ENCODE measurements at places on chromosomes 1 and 21.
A peak's percentile ranks its signal among the peaks of the same experiment; 100 is the strongest.

DNA sequence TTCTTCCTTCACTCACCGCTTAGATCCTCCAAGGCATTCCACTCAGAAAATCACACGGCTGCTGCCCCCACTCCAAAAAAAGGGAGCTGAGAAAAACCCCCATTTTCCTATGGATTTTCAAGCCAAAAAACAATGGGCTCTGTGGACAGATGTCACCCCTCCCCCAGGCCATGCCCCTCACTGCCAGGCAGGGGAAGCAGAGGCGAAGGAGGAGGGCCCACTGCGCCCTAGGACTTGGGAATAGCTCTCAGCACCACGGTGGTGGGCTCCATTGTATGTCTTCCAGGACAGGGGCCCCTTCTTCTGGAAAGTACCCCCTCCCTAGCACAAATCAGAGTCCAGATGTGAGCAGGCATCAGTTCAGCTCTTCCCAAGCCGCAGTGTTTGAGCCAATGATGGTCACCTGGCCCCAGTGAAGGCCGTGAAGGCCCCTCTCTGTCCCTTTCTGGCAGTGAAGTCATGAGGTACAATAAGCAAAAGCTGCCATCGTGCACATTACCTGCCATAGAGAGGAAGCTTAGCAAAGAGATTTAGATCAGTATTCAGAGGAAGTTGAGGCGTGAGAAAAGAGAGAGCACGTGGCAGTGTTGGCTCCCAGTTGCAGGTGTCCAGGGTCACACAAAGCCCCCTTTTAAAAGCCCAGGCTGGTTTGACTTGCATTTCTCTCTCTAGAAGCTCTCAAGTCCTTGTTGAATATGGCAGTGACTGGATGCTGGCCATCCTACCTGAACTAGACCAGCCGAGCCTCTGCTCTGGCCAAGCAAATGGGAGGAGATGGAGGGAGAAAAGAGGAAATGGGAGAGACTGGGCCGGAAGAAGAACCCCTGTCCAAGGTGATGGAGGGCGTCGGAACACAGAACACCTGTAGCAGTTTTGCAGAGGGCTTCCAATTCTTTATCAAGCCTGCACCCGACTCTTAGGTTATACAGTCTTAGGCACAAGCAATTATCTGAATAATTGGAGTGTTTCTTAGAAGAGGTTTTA lies 149.0 kb downstream of the TOMM20 start:
- no peak for DNase-seq

GRCh38 chr1:53145942-53146708 lies 3.7 kb upstream of the SLC1A7 start:
- no peak for DNase-seq

DNA sequence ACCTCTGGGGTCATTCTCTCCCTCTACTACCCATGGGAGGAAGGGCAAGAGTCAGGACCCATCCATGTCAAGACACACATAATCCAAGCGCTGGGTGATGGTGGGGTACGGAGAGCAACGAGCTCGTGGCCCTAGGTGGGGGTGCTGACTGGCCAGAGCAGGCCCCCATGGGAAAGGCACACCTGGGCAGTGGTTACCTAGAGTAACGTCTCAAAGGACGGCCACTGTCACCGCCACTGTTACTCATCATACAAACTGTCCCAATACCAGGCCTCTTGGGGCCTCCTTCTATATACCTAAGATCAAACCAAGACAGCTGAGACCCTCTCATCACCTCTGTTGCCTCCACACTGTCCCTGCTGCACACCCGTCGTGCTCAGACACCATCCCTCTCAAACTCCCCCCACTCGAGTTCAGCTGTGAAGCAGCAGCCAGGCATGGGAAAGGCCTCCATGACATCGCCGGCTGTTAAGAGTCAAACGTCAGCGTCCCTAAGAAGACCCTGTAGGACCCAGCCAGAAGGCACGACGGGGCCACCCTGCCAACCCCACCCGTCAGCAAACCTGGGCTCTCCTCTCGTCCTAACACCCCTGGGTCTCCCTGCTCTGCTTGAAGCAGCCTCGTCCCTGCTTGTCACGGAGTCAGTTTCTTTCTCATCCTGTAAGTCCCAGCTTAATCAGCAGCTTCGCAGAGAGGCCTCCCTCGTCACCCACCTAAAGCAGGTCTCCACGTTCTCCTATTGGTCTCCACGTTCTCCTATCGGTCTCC lies 15.3 kb downstream of the NPHP4 start:
- no peak for DNase-seq

DNA sequence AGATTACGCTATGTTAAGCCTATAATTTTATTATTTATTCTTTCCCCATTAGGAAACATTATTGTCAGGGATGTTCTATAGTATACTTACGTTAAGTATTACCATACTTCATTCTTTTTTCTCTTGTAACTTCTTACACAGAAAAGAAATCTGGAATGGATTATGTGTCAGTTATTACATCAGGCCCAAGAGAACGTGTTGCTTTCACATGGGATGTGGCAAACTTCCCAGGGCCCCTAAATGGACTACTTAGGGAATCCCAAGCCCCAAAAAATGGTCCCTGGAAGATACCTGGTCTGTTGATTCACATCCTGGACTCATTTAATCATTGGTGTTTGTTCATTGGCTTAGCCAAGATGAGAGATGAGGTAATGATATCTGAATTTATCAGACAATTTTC lies 249.8 kb downstream of the NRIP1 start:
- no peak for DNase-seq

GRCh38 chr1:103525114-103525606 lies 339 bp upstream of the RNPC3 start:
- no peak for DNase-seq

GRCh38 chr1:93614541-93614940 lies 67.1 kb downstream of the BCAR3 start:
- DNase-seq: no peak

DNA sequence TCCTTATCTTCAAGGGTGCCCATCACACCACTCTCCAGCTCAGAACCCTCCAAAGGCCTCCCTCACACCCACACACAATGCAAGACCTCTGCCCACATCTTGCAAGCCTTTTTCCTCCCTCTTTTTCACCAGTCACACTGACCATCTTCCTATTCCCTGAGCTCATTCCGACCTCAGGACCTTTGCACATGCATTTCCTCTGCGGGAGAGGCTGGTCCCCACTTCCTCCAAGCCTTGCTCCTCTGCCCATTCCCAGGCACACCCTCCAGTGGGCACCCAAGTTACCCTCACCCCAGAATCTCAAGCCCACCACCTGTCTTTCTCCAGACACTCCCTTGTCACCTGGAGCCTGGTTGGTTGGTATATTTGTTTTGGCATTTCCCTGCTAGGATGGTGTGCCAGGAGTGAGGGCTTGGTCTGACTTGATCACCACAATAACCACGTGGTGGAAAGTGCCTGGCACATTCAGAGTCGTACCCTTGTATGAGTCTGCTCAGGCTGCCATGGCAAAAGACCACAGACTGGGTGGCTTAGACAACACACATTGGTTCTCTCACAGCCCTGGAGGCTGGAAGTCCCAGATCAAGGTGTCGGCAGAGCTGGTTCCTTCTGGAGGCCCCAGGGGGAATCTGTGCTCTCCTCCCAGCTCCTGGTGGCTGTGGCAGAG lies 13.2 kb downstream of the MX2 start:
- DNase-seq: no peak

- no peak for DNase-seq
Measured at GRCh38 chr21:43645136-43645891, 14.0 kb downstream of the HSF2BP start.

DNA sequence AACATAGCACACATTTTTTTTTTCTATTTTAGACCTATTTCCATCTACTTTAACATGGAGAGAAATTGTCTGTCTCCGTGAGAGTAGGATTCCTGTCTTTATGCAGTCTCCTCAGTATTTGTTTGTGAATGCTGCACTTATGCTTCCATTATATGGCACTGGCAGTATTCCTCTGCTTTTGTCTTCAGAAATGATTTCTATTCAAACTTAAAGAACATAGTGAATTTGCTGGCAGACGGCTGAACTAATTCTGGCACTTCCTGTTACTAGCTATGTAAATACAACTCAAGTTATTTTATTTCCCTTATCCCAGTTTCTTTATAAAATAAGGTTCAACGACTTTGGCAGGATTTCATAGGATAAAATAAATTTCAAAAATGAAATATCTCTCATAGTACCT lies 45.3 kb downstream of the KCTD3 start:
- DNase-seq: no peak

DNA sequence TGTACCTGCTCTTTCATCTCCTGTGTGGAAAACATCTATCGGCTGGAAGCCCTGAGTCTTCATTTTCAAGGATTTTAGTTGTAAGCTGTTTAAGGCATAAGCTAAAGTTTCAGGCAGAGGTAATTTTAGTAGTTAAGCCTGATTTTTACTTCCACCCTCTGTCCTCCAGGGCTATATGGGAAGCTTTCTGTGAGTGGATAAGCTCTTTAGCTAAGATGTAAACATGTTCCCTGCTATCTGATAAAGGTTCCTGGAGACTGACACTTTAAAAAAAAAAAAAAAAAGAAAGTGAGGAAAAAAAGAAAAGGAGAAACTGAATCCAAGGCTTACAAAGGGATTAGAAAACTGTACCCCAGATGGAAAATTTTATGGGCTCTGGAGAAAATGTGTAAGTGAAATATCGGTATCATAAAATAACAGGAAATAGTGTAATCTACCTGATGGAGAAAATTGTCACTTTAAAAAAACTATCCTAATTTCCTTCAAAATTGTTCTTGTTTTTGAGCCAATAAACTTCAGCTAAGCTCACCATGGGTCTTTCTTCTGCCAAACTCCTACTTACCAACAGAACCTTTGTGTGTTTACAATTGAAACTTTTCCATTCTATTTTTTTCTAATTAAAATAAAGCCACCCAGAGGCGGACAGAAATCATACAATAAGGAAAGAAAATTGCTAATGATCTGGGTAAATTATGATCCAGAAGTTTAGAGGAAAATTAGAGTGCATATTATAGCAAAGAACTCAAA lies 180.5 kb downstream of the TGFB2 start:
- DNase-seq: no peak

- peak; percentile 55 for DNase-seq
Measured at GRCh38 chr1:9717193-9718005, 65.9 kb downstream of the PIK3CD start.

DNA sequence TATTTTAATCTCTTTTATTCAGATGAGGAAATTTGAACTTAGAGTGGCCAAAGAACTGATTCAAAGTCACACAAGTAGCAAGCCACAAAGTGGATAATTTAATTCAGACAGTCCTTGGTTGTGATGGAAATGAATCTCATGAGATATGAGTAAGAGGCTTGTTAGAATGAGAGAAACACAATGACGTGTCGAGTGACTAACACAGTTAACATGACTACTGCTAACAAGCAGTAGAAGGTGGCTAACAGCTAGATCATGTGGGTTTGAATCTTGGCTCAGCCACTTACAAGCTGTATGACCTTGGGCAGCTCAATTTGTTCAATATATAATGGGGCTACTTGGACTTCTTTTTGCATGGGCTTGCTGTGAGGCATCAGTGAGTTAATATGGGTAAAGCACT lies 104.5 kb upstream of the LMO4 start:
- DNase-seq: no peak

DNA sequence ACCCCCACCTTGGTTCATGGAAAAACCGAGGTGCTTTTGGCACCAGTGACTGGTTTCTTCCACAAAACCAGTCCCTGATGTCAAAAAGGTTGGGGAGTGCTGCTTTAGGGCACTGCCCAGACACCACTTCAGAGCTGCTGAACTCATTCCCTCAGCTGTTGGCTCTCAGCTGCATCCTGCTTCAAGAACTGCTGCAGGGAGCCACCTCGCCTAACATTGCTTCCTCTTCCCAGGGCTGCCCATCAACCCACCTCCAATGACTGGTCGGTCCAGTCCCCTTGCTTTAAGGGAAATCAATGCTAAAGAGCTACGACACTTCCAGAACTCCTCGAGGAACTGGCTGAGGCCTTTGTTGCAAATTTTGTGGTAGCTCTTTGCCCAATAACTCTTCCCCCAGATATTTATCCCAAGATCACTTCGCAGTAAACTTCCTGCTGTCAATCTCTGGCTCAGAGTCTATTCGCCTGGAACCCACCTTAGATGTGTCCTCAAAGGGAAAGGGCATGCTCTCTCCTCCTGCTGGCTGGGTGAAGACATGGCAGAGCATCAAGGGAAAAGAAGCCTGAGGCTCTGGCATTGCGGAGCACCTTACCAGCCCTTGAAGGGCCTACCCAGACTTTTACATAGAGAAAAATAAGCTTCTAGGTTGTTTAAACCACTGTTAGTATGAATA lies 29.0 kb downstream of the C1orf52 start:
- no peak for DNase-seq

- no peak for DNase-seq
Measured at GRCh38 chr1:1291023-1291528, 10.8 kb downstream of the SCNN1D start.

GRCh38 chr1:67679691-67680090 lies 5.3 kb upstream of the GADD45A start:
- DNase-seq: no peak

DNA sequence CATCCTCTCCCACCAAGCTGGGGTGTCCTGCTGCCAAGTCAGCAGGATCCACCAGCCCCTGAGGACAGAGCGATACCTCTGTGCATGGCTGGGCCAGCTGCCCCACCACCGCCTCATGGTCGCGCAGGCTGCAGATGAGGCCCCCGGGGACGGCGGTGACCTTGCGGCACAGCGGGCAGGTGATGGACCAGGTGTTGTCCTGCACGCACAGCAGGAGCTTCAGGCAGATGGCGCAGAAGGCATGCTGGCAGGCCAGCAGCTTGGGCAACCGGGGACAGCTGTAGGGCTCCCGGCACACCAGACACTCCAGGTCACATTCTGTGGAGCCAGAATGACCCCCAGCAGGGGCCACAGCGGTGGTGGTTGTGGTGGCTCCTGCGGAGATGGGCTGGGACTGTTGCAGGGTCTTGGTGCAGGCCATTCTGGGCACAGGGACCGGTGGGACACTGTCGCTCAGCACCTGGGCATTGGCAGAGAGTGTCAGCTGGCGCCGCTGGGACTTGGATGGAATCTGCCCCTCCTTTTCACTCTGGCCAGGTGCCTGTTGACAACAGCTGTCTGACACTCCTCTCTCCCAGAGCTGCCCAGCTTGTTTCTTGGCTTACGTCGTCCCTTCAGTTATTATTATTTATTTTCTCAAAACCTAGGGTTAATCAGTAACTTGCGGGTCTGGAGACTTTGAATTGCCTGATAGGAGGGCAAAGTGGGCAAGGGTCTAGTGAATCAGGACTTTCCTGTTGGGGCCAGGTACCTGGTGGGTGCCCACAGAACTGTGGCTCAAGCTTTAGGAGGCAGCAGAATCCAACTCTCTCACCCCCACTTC lies at the start of gene RNF186:
Gene RNF186 (minus strand): TSS at position 603 of the 823 bp plus-strand sequence. CDS start 182 bp downstream, at position 421.
- DNase-seq: no peak

- DNase-seq: no peak
Measured at GRCh38 chr1:45275054-45275453, 51.6 kb upstream of the HPDL start.

- no peak for DNase-seq
Measured at GRCh38 chr21:26391166-26391565, 181.9 kb downstream of the CYYR1 start.

GRCh38 chr1:170530972-170531757 lies 801 bp upstream of the GORAB start:
- no peak for DNase-seq

DNA sequence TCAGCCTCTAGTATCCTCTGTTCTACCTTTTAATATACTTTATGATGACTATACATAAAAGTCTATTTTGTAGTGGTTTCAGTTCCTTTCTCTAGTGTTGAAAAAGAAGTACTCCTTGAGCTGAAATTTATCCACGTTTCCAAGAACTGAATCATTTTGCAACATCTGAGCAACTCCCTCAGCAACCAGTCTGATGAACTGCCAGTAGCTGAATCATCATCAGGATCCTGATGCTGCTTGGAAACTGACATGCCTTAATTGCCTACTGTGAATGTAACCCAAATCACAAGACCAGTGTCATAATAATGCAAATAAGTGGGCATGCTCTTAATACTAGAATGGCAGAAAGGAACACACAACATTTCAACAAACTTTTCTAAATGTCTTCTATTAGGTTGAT lies 103.3 kb downstream of the CYYR1 start:
- no peak for DNase-seq
